ENCODE measurements at places on chromosomes 3 and 15.

DNA sequence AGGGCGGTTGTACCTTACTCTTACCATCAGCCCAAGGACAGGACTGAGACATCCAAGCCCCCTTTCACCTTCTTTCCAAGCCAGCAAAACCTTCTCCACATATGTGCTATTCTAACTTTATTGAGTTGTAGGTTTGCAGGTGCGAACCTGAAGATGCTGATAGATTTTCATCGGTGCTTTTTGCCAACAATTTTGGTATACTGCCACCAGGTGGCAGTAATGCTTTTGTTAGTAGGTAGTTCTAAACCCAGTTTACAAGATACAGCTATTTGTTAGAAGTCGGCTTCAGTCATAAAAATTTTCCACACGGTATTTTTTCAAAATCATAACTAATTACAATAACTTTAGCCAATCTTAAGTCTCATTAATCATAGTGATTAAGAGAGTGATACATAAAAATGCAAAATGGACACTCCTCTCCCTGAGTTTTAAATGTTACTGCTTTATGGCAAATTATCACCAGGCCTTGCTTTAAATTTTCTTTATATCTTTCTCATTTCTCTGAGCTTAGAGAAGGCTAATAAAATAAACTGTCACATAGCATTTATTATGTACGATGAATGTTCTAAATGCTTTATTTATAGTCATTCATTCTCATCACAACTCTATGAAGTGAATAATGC lies 636 bp downstream of the TBC1D21 start:
- DNase-seq = no peak

- no peak for DNase-seq
These were observed 26.4 kb downstream of the ASB7 start for GRCh38 chr15:100628746-100629145.

DNA sequence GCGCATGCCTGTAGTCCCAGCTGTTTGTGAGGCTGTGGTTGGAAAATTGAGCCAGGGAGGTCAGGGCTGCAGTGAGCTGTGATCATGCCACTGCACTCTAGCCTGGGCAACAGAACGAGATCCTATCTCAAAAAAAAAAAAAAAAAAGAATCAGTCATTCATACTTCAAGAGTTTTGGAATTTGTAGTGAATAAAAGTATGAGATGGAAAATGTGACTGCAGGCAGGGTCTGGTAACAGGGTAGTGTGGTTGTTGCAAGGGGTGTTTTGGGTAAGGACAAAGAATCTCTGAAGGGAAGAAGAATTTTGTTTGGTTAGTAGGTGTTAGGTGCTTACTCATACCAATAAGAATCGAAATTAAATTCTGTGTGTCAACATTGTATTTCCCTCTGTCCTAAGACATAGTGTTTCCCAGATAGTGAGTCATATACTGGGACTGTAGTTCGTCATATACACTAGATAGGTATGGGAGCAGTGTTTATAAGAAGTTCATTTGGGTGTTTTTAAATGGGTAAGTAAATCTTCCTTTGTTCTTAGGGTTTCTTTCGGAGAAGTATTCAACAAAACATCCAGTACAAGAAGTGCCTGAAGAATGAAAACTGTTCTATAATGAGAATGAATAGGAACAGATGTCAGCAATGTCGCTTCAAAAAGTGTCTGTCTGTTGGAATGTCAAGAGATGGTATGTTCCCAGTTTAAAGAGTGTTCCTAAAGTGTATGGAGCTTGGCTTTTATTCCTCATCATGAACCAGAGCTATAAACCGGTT lies 14.2 kb downstream of the NR1D2 start:
- no peak for DNase-seq

GRCh38 chr15:79185199-79185598 lies 94.6 kb upstream of the RASGRF1 start:
- no peak for DNase-seq

- DNase-seq = no peak
These were observed 71.0 kb downstream of the B3GNT5 start for GRCh38 chr3:183324083-183324482.

GRCh38 chr3:113265231-113265630 lies 53.9 kb downstream of the BOC start:
- DNase-seq = no peak

DNA sequence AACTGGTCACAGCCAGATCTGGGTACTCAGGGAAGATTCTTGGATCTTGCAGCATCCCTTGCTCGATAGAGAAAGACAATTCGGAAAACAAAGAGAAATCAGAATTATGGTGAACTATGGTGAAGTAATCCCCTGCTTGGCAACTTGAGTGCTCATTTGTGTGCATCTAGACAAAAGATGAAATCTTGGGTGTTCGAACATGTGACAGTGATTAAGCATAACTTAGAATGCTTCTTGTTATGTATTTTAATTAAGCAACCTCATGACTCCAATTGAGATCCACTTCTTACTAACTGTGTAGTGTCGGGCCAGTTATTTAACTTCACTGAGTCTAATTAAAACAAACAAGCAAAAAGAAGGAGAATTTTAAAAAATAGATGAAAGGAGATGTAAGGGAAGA lies 56.5 kb downstream of the ZNF385D start:
- DNase-seq = no peak

- DNase-seq = no peak
These were observed 5.6 kb downstream of the TP53BP1 start for GRCh38 chr15:43487271-43487895.

DNA sequence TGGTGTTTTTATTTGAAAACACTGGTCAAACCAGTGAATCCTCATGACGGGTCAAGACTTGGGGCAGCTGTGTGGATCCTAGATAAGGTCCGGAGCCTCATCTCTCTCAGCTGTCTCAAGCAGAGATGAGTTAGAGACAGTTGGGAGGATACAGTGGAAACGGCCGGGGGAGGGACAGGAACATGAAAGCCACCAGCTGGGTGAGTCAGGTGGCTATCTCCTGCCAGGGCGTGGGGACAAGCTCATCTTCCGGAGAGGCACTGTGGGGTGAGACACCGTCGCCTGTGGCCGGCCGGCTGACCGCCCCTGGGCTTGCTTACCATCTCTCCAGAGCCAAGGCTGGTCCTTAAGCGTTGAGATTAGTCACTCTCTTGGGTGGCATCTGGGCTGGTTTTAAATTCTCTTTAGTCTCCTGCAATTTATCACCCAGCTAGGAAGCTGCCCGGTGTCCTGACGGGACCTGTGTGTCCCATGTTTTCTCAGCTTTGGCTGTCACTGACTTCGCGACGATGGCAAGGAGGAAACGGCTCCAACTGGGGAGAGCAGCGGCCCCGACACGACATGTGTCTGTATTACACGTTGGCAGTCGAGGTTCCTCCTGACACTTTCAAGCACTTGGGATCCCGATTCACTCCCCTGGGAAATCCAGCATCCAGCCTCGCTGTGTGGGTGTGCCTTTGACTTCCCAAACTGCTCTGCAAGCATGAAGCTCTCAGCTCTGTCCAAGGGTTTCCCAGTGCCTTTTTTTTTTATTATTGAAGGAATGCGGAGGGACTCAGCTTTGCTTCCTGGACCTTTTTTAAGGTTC lies 7.5 kb downstream of the ST8SIA2 start:
- DNase-seq = no peak

DNA sequence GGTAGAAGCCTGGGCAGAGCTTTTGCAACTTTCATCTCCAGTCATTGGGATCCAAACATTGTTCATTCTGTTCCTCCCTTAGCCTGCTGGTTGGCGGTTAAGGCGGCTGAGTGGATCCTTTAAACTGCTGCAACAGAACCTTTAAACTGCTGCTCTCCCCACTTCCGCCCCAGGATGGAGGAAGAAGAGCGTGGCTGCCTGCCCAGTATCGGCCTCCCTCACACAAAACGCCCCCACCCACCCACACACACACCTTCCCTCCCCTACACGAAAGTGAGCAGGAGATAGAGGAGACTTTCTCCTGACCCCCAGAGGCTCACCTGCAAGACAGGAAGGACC lies 460 bp upstream of the ZMAT3 start:
- peak; percentile 64 for DNase-seq

DNA sequence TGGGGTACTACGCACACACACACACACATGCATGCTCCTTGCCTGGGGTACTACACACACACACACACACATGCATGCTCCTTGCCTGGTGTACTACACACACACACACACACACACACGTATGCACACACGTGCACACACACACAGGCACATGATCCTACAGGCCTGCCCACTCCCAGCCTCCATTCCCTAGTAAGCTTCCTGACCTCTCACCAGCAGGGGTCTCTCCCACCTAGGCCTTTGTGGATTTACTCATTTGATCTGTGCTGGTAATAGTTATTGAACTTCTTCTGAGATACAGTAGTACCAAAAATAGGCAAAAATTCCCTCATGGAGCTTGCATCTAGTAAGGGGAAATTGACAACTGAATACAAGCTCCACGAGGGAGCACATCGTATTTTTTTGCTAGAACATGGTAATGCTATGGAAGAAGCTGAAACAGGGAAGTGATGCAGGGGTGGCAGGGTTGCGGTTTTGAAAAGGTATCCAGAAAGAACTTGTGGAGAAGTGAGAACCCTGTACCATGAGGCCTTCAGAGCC lies 19.1 kb downstream of the TTC21A start:
- DNase-seq = no peak

- DNase-seq = no peak
These were observed 165.6 kb downstream of the GMNC start for GRCh38 chr3:190696777-190697501.

- no peak for DNase-seq
These were observed 8.1 kb upstream of the PCSK6 start for GRCh38 chr15:101497484-101498034.

DNA sequence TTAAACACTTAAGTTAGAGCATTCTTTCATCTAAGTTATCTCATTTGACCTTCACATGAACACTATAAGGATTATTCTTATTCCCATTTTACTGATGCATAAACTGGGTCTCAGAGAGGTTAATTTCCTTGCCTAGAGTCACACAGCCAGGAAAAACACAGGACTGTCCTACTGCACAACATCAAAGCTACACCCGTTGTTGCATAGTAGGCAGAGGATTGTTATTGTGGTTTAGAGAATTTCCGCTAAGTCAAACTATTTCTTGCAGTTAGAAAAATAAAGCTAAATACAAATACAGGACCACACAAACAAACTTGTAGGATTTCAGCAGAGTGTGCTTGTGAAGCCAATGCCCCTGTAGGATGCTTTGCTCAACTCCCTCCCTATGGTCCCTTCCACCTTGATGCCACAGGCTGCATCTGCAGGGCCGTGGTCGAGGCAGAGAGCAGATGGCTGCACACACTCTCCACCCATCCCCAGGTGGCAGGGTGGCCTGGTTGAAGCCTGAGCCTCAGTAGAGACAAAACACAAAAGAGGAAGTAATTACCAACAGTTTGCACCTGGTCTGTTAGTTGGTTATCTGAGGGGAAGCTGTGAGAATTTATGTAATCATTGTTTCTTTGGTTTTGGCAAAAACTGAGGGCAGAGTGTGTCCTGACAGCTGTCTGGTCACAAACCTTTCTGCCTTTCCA lies 41.1 kb upstream of the SKOR1 start:
- no peak for DNase-seq

- DNase-seq = no peak
These were observed 143.4 kb downstream of the LIPC start for GRCh38 chr15:58575045-58575786.

DNA sequence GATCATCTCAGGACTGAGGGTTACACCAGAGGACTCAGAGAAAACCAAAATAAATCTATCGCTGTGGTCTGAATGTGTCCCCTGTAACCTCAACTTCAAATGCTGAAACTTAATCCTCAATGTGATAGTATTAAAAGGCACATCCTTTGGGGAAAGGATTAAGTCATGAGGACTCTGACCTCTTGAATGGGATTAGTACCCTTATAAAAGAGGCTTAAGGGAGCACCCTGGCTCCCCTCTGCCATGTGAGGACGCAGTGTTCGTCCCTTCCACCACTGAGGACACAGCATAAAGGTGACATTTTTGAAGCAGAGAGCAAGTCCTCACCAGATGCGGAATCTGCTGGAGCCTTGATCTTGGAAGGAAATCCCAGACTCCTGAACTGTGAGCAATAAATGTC lies 39.5 kb downstream of the SRPRB start:
- DNase-seq = no peak

DNA sequence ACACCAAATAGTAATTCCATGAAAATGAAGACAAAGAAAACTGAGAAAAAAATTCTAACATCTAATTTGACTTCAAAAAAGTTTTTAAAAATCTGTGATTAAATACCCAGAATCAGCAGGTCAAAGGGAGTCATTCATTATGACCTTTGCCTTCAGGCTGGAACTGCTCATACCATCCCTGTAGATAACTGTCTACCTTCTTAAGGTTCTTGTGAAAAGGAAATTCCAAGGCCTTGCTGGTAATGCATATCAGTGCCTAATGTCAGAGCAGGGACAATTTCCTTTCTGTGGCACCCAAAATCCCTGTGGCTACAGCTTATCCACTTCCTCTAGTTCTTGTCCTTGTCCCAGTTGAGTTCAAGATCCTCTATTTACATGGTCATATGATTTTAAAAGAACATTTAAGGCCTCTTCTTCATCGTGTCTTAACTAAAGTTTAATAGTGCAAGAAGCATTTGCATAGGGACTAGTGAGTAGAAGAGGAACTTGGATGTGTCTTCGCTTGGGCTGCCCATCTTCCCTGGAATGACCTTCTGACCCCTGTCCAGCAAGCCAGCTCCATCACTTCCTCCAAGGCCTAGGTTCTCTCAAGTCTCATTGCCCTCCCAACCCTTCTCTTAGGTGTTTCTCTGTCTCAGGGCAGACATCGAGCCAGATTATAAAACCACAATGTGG lies 8.7 kb upstream of the PLCL2 start:
- DNase-seq = no peak

DNA sequence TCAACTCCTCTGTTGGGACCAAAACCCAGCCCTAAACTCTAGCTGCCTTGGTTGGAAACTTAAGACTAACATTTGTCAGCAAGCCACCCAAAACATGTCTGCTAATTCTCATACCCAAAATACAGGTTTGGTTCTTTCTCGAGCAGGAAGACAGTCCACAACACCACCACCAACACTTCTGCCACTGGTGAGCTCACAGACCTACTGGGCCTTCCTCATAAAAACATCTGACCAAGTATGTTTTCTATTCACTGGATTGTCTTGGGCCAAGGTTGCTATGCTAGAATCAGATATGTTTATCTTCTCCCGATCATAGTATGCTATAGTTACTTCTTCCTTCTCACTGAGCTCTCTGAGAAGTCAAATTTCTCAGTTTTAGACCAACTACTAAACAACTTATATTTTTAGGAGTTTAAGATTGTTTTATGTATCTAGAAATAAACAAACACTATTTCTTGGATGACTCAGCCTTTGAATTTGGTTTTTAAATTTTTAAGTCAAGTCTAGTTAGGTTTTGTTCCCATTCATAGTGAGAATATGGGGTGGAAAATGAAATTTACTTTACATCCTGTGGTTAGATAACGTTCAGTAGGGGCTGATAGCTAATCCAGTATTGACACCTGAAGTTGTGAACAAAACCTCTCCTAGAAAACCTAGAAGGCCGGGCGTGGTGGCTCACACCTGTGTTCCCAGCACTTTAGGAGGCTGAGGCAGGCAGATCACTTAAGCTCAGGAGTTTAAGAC lies 360.5 kb downstream of the RSL24D1 start:
- no peak for DNase-seq

- DNase-seq = no peak
These were observed 20.5 kb upstream of the SCAANT1 start for GRCh38 chr3:63932509-63933212.

- no peak for DNase-seq
These were observed 6.6 kb upstream of the CPN2 start for GRCh38 chr3:194357681-194358080.

All from ascending aorta (tissue), 2 donors.